ENCODE measurements at places on chromosomes 2 and 18. TPM values are rescaled to one million over a fixed set of nuclear protein-coding genes. Genes with fewer than 3 reads are reported as not detected.

DNA sequence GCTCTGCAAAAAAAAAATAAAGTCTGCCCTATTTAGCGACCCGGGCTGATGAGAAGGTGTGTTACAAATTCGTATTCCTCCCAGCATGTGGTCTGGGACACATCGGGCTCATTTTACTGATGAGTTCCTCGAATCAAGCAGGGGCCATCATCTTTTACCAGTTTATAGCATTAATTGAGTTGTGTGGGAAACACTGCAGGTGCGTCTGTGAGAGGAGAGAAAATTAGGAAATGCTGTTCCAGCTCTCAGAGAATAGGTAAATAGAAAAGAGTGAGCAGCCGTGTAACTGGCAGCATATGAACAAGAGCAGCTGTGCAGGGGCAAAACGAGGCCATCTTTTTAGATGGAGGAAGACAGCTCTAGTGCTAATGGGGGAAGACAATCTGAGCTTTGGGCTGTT, 216.7 kb downstream of the SETBP1 start:
- no peak for DNase-seq

DNA sequence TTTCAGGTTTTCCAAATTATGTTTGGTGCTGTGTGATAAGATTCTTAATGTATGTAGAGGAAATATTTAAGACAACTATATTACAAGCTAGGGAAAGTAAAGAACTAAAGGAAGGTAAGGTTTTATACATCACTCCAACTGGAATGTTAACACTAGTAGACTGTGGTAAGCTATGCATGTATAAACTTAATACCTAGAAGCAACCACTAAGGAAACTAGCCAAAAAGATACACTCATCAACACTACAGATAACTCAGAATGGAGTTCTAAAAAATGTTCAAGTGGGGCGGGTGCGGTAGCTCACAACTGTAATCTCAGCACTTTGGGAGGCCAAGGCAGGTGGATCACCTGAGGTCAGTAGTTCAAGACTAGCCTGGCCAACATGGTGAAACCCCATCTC, 37.8 kb upstream of the MALL start:
- no peak for DNase-seq

GRCh38 chr18:62399781-62400308, 74.7 kb downstream of the TNFRSF11A start:
- DNase-seq, result no peak

GRCh38 chr2:121579309-121579708, 48.6 kb downstream of the RNU4ATAC start:
- no peak for DNase-seq

DNA sequence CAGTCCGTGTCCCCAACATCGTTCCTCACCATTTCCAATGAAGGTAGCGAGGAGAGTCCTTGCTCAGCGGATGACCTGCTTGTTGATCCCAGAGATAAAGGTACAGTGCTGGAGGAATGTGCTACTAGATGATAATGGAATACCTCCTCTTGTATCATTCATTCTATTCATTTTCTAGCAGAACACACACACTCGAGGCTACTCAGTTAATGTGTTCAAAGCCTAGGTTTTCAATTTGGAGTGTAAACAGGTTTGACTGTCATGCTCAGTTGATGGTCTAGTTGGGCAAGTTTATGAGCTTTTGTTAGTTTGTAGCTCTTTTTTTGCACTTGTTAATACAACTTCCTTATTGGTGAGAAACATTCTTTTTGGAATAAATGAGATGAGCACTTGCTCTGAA, 114.2 kb downstream of the ICA1L start:
- DNase-seq, result no peak

The CAVIN2 gene
- polyA plus RNA-seq, result 8.2 TPM

GRCh38 chr2:171813126-171813525, 80.9 kb downstream of the SLC25A12 start:
- DNase-seq, result no peak

DNA sequence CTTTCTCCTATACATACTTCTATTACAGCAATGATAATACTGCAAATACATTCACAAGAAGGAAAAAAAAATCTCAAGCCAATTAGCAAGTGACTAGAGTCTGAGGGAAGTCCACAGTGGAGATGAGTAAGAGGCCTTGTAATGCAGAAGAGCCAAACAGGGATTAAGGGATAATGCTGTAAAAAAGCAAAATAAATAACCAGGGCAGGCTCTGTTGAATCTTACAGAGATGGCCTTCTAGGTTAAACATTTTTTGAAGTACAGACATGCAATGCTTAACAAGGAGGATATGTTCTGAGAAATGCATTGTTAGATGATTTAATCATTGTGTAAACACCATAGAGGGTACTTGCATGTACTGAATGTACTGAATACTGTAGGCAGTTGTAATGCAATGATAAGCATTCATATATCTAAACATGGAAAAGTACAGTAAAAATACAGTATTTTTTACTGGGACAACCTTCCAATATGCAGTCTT, 122.1 kb upstream of the RMDN2 start:
- no peak for DNase-seq

The SMC6 gene
- polyA plus RNA-seq, result 15.9 TPM

The CRYGD gene
- polyA plus RNA-seq, result 0.27 TPM

The CNTNAP5 gene
- polyA plus RNA-seq, result 0.02 TPM

DNA sequence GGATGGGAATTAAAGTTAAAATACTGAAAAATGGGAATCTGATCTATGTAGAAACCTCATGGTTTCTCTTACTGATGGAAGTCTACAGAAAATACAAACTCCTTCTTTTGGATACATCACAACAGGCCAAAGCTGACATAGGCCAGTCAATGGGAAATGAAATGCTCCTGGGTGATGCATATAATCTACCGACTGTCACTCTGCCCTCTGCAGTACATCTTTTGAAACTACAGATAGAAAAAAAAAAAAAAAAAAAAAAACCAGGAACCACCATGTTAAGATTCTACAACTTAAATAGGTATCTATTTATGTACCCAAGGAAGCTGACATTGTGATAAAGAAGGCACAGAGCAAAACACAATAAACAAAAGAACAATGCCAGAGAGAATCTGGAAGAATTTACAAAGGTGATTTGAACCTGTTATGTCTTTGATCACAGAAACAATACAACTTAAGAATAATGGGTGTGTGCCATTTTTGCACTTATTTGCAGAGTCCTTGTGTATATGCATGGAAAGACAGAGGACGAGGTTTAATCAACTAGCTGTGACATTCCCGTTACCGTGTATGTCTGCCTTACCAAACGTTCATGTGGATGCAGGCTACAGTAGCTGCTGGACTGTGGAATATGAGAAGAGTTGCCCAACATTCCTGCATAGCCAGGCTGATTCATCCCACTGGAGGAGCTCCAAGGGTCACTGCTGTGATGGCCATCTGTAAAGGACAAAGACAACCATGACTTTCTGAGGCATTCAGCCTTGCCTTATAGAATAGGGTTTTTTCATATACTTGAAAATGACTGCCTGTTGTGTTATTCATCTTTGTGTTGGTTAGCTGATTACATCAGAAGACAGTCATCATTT, 312.7 kb downstream of the TCF4 start:
- no peak for DNase-seq

The IFIH1 gene
- 22.6 TPM for polyA plus RNA-seq

- no peak for DNase-seq
These were observed 23.7 kb downstream of the TTLL4 start for GRCh38 chr2:218734190-218734975.

DNA sequence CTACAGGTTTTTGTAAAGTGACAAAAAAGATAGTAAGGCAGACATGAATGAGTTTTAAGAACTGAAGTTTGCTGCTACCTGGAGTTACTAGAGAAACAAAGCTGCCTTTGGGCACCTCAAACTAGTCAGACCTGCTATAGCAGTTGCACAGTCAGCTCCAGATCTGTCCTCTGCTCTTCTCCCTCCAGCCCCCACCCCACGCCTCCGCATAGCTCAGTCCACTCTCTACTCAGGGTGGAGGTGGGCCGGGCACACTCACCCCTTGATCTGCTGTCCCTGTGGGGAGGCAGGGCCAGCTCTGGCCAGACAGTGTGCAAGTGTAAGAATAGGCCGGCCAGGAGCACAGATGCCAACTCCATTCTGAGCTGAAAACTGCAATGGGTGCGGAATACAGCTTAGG, 4.1 kb downstream of the SERTAD2 start:
- no peak for DNase-seq

- no peak for DNase-seq
These were observed 44.7 kb downstream of the GYPC start for GRCh38 chr2:126700677-126701076.

DNA sequence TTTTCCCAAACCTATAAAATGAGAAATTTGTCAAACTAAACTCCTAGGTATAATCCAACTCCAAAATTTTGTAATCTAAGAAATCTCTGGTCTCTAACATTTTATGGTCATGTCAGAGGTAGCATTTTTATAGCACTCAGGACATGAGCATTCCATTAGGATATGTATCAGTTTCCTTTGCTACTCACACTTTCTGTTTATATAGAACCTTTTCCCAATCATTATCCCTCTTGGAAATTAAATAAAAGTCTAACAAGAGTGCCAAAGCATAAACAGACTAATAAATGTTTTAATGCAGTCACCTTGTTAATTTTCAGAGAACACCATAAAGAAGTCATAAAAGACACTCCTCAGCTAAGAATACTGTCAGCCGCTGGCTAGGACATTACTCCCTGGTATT, 300.0 kb upstream of the CWC22 start:
- no peak for DNase-seq

The ABCB11 gene
- polyA plus RNA-seq, result 0.09 TPM

Measured in thymus (tissue), 14 donors.